NCI-H1417 (cell line): ENCODE measurements at places on chromosomes 4 and X.
A peak's percentile ranks its signal among the peaks of the same experiment; 100 is the strongest.

DNA sequence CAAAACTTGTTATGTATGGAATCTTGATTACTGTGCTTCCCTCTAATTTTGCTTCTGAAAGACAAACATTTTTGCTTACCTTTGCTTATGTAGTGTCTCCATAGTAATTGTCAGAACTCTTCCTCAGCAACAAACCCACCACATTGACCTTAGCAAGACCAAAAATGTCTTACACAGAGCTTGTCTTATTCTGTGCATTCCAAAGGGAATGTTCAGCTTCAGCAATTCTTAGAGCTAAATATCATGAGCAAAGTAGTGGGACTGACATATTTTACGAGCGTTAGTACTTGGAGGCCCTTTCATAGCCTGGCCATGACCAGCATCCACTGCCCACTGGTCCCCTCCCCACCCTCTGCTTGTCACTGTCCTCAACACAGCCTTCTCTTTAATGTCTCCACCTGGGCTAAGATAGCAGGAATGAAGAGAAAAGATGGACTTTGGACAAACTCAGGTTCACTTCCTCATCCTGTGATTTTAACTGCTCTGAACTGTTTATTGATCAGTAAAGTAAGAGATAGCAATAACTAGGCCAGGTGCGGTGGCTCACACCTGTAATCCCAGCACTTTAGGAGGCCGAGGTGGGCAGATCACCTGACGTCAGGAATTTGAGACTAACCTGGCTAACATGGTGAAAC, 15.5 kb upstream of the SH3D19 start:
- no peak for DNase-seq

- no peak for DNase-seq
Measured at GRCh38 chrX:50497114-50497513, 26.5 kb upstream of the DGKK start.

- DNase-seq: no peak
Measured at GRCh38 chr4:8593264-8594096, 915 bp downstream of the CPZ start.

- DNase-seq: peak; percentile 59
Measured at GRCh38 chr4:125315576-125316400, 1.0 kb downstream of the FAT4 start.

DNA sequence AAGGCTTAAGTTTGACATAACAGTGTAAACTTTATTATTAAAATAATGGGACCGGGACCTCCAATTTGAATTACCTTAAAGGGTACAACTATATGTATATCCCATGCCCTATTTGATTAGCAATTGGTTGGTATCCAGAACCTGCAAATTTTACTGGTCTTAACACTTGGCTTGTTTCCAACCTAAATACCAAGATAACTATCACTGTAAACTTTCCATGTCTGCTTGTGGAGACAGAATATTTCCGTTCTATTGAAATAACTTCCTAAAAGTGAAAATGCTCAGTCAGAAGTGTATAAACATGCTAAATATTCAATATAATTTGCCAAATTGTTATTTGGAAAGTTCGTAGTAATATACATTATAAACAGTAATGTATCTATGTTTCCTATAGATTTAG, 154.0 kb downstream of the TMEM47 start:
- DNase-seq: no peak

GRCh38 chrX:121160987-121161386, 113.6 kb downstream of the GLUD2 start:
- no peak for DNase-seq

- no peak for DNase-seq
Measured at GRCh38 chr4:2510351-2511259, 25.8 kb upstream of the FAM193A start.

GRCh38 chr4:74658116-74658515, 136.2 kb downstream of the BTC start:
- DNase-seq: no peak

DNA sequence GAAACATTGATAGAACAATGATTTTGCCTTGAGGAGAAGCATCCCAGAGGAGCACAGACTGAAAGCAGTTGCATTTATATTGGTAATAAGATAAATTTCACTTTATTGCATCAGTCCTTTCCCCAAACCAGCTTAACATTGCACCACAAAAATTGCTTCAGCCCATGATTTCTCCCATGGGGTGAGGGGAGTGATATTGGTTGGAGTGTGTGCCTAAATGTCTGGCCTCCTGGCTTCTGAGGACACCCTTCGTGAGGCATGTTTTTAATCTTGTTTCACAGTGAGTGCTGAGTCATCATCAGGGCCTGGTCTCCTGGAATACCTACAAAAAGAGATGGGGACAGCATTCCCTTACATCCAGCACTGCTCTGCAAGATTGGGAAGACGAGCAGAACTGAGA, 487.9 kb downstream of the C4orf33 start:
- no peak for DNase-seq

GRCh38 chr4:25058796-25059195, 28.1 kb upstream of the LGI2 start:
- no peak for DNase-seq

DNA sequence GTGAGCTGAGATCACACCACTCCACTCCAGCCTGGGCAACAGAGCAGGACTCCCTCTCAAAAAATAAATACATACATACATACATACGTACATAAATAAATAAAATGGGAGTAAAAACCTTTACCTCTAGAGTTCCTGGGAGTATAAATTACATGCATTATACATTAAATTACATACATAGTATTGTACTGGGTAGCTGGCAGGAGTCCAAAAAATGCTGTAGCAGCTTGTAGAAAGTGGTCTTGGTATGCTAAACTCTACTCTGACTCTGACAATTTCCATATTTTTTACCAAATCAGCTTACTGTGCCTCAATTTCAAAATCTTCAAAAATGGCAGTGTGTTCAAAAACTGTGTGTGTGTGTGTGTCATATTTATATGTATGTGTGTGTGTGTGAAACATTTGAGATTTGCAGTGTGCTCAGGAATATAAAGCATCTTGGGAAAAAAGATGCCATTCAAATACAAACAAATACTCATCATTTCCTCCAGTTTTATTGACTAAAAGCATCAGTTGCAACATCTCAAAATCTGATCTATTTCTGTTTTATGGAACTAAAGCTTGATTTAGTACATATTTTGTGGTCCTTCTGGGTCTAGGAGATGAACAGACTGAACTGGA, 171.7 kb downstream of the SHROOM3 start:
- DNase-seq: no peak

GRCh38 chr4:184462724-184463123, 11.6 kb downstream of the IRF2 start:
- peak; percentile 4 for DNase-seq

DNA sequence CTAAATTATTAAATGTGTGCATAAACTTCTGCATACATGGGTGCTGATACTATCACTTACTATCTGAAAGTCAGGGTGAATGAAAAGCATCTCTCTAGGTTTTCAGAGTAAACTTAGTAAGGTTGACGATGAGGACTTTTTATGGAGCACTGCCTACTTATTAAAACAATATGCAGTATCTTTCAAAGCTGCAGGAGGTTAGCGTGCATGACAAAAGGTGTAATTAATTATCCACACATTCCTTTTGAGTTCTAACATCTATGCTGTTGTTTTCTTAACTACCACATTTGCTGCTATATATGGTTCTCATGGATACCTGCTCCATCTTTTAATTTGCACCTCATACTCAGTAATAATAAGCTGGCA, 256.2 kb downstream of the FSTL5 start:
- no peak for DNase-seq

DNA sequence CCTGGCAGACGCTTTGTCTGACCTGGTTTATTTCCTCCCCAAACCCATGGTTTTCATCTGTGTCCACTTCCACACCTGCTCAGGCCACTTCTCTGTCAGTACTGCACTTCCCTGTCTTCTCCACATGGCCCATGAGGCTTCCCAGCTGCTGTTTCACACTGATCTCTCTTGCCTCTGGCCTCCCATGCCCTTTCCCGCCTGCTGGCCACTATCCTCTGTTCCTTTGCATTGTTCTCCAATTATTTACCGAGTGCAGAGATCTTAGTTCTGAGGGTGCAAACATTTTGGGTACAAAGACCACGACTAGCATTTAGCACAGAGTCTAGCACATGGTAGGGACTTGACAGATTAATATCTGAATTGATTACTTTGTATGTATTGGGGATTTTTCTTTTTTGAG, 174.8 kb upstream of the NPY2R start:
- no peak for DNase-seq

- DNase-seq: no peak
Measured at GRCh38 chrX:75911716-75912115, 126.7 kb upstream of the MAGEE2 start.

DNA sequence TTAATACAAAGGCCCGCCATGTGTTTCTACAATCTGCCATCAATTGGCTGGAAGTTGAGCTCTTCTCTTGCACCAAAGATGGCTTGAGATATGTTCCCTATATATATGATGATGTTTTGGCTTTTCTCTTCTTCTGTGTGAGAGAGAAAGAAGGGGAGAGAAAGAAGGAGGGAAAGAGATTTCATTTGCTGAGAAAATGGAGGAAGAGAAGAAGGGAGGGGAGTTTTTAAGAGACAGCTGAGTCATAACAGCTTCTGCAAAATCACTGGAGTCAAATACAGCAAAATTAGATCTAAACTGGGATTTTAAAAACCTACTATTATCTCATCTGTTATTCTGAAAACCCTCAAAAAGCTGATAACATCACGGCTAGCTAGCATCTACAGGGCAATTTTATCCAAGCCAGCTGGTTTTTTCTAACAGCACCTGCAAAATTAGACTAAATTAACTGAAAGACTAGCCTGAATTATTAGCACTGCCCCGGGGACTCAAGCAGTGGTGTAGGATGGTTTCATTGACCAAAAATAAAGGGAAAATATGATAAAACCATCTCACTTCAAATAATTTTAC, 647.6 kb upstream of the ACTRT1 start:
- DNase-seq: no peak

GRCh38 chr4:157514711-157515110, 294.2 kb downstream of the GRIA2 start:
- peak; percentile 8 for DNase-seq

DNA sequence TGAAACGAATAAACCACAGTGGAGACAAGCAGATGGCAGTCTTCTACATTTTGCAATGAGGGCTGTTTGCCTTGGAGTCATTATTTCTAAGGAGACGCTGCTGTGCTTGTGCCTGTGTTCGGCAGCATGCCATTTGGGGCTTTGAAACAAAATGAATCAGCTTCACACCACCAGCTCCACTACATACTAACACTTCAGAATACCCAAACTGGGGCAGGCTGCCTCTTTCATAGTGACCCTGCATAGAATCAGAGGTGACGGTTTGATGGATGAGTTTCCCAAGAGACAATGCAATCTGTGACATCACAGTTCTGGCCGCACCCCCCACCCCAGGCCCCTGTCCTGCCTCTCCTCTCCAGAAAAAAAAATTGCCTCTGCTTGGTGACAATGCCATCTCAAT, 57.1 kb upstream of the MID1 start:
- DNase-seq: peak; percentile 70

DNA sequence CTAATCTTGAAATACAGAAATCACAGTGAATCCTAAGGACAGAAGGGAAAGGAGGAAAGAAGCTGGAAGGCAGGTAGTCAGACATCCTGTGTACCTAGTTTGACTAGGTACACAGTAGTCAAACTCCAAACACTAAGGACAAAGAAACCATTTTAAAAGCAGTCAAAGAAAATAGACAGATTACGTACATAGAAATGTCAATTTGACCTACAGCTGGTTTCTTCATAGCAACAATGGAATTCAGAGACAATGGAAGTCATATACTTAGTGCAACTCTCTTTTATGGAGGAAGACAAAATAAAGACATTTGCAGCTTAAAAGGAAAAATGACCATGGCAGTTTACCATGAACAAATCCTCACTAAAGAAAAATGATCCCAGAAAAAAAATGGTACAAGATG, 79.0 kb downstream of the NEUROG2 start:
- DNase-seq: no peak

DNA sequence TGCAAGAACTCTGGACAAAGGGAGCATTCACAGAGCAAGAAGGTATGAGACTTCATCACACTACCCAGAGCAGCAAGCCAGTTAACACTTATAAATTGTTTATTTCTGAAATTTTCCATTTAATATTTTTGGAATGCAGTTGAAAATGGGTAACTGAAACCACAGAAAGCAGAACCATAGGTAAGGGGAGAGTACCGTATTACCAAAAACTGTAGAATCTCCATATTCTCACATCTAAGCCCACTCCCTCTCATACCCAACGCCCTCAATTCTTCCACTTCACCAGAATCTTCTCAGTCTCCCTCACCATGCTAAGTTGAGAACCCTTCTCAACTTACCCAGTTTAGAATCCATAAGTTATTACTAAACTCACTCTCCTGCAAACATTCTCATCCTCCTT, 277.8 kb downstream of the SPOCK3 start:
- DNase-seq: no peak

DNA sequence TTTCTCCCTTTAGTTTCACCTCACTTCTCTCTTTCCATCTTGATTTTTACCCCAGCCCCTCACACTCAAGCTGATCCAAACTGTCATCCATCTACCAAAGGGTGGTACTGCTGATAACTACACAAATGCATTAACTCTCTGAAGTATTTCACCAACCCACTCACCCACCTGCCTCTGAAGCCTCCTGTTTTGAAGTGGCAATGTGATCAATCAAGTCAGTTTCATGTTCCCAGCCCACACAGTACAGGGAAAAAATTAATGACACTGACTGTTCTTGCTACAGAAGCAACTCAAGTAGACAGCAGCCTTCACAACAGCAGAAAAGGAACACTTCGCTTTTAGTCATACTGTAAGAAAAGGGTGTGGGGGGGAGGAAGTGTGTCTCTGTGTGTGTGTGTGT, 183.0 kb upstream of the NOCT start:
- no peak for DNase-seq

- no peak for DNase-seq
Measured at GRCh38 chrX:485368-485767, 98.7 kb upstream of the PPP2R3B start.

DNA sequence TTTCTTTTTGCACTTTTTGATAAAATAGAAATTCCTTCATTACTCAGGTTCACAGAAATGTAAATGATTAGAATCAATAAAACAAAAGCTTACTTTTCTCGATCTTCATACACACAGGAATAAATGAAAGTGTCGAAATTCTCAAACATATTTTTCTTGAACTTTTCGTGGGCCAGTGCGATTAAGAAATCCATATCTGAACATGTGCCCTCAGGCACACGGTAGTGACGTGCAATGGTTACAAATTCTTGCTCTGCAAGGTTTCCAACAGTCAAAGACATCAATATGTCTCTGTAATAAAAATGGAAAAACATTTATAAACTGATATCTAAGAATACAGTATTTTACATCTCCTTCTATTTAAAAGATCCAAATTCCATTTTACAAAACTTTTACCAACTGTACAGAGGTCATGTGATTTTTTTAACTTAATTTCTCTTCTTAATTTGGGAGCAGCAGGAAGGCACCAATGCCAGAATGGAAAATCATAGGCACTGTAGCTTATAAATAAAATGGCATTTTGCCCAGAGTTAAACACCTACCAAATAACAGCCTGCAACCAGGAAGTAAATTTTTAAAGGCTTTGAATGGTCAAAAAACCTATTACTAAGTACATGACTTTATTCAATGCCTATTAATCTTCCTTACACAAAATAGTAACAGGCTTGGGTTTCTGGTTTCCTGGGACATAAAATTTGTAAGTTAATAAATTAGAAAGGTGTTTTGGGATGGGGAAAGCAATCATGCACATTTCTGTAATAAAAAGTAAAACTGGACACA, 165.0 kb downstream of the EFHC2 start:
- no peak for DNase-seq
